ENCODE measurements at places on chromosomes 12 and 14.
A peak's percentile ranks its signal among the peaks of the same experiment; 100 is the strongest.

GRCh38 chr12:26226122-26226521 is 30.7 kb downstream of the SSPN start:
- DNase-seq: no peak

DNA sequence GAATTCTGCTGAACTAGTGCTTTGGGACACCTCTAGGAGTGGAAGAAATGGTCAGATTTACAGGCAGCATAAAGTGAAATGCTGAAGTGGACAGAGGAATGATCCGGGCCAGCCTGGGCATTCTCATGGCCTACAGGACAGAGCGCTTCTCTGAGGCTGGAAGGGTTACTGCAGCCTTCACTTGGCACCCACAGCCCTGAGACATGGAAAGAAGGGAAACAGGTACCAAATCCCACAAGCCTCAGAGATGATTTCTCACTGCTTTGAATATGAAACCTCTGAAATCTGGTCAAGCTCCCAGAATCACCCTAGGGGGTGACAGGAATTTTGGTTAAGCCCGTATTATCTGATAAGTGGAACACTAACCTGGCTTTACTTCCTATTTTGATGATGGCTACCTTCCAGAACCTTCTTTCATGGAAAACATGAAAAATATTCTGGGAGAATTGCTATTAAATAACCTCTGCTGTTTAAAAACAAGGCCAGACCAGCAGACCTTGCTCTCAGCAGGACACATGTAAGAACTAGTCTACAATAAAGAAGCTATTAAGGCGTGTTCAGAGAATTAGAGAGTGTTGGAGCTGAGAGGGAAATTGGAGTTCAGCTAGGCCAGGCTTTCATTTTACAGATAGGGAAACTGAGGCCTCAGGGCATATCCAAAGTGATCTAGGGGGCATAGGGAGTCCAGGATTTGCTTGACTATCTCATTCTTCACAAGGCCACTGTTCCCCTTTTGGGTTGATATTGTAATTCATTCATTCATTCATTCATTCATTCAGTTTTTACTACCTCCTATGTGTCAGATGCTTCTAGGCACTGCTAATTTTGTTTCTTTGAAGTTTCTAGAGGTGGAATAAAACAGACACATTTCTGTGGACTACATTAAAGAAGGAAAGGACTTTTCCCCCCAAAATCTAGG is 281.5 kb downstream of the ZFP36L1 start:
- DNase-seq: no peak

- DNase-seq: peak; percentile 26
Measured at GRCh38 chr12:68772714-68773113, 26.7 kb downstream of the SLC35E3 start.

- DNase-seq: no peak
Measured at GRCh38 chr12:67413577-67413976, 144.4 kb downstream of the CAND1 start.

GRCh38 chr14:85178864-85179263 is 351.1 kb upstream of the FLRT2 start:
- DNase-seq: no peak

DNA sequence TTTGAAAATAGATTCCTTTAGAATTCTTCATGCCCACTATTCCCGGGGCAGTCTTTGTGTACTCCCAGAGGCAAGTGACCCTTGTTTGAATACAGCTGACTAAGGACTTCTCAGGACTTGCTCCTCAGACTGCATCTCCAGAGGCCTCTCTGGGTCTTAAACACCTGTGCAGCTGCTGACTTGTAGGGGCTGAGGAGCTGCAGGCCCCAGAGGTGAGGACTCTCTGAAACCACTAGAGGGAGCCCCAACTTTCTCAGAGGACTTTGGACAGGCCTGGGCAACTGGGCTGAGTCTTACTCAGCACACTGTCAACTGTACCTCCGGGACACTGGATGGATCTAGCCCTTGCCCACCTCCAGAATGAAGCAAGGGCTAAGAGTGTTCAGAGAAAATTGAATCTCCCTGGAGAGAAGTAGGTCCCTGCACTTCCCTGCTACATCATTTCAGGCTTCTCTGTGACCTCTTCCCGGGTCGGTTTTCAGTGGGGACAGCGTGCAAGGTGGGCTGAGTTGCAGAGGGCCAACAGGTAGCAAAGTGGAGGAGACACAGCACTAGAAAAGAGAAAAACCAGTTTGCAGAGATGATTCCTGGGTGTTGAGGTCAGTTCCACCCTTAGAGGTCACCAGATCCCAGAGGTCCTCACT is 164.6 kb downstream of the TMEM117 start:
- peak; percentile 49 for DNase-seq

DNA sequence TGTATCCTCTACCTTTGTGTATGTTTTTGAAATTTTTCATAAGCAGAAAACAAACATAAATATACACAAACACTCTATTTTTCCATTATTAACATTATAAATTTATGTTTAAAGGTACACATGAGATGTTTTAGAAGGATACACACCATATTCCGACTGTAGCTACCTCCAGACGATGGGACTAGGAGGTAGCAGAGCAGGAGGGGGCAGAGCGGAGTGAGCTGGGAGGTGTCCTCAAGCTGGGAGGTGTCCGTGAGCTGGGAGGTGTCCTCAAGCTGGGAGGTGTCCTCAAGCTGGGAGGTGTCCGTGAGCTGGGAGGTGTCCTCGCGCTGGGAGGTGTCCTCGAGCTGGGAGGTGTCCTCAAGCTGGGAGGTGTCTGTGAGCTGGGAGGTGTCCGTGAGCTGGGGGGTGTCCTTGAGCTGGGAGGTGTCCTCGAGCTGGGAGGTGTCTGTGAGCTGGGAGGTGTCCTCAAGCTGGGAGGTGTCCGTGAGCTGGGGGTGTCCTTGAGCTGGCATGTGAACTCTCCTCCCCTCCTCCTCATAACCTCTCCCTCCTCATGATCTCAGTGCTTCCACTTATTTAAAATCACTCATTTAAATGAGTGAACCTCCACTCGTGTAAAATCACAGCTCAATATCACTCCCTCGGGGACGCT is 346.9 kb upstream of the SFSWAP start:
- no peak for DNase-seq

- DNase-seq: no peak
Measured at GRCh38 chr12:23349564-23349963, 599.9 kb downstream of the SOX5 start.

DNA sequence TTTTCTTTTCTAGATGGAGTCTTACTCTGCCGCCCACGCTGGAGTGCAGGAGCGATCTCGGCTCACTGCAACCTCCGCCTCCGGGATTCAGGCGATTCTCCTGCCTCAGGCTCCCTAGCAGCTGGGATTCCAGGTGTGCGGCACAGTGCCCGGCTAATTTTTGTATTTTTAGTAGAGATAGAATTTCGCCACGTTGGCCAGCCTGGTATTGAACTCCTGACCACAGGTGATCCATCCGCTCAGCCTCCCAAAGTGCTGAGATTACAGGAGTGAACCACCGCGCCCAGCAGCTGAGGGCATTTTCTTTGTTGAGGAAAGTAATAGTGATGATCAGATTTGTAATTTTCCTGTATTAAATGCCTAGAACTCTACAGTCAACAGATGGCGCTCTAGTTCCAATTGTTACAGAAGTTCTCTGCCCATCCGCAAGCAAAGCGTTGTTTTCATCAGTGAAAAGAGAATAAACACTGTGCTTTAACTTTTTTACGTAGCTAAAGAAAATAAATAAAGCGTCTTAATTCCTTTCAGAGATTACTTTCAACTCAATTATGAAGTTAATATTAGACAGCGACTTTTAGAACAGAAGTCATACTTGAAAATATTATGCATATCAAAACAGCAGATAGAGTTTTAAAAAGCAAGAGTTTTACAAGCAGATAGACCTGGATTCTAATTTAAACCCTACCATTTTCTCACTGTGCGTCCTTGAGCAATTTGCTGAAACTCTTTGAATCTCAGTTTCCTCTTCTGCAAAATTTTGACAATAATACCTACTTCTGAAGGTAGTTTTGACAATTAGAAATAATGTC is 335.1 kb downstream of the DUSP6 start:
- DNase-seq: peak; percentile 32
